T-helper 2 cell (primary cell): ENCODE measurements at places on chromosomes 4 and X.

- no peak for DNase-seq
These were observed 99.1 kb downstream of the NHSL2 start for GRCh38 chrX:72009731-72010130.

GRCh38 chrX:139423186-139423585, 107.4 kb upstream of the F9 start:
- DNase-seq, result no peak

DNA sequence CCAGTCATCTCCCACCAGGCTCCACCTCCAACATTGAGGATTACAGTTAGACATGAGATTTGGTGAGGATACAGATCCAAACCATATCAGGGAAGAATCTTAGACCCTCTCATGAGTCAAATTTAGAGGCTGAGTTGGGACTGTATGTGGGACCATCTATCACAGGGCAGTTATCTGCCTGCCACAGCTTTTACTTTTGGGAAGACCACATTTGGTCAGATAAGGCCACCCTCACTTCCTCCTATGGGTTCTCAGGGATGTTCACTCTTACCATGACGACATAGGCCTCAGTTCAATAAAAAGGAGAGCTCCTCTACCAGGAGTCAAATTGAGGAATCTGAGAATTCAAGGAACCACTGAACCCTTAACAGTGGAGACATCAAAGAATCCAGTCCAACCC, 2.1 kb downstream of the MAGEB2 start:
- no peak for DNase-seq

DNA sequence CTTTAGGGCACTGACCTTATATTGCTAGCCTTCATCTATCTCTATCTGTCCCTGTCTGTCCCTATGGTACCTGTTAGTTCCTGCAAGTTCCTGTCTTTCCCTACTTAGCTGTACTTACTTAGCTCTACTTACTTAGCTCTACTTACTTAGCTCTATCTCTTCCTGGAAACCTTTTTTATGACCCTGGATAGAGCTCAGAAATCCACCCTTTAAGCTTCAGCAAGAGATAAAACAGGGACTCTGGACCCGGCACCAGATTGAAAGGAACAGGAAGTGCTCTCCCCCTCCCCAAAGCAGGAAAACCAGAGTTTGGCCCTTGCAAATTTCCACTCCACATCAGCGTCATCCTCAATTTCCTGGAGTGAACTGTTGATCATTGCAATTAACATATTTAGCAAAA, 12.3 kb upstream of the IL9R start:
- no peak for DNase-seq

DNA sequence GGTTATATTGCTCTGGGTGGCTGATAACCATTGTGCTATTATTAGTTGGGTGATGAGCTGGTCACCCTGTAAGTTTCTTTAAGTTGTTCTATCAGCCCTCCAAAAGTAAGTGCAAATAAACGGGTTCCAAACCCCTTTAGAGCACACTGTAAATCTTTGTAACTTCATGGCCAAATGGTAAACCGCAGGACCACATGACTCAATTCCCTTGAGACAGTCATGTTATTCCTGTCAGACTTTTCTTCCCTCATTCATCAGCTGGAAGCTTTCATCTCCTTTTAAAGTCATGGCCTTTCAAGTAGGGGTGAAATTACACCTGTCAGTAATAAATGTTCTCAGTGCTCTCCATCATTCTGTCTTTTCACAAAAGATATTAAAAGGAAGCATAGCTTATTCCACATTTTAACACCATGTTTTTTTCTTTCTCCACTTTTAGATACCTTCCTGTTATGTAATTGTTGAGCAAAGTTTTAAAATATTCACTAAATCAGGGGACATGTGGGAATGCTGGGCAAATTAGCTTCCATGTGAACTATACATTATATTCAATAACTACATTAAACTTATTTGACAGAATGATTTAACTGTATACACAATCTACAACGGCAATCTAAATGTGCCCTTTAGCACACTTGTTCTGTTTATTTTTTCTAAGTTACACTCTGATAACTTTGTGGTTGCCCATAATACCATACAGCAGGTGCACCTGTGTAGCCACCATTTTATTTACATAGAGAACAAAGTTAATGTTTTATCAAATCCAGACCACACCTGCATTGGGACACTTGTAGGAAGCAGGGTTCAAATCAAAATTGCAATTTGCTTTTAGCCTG, 275.5 kb downstream of the CFAP299 start:
- DNase-seq, result no peak

DNA sequence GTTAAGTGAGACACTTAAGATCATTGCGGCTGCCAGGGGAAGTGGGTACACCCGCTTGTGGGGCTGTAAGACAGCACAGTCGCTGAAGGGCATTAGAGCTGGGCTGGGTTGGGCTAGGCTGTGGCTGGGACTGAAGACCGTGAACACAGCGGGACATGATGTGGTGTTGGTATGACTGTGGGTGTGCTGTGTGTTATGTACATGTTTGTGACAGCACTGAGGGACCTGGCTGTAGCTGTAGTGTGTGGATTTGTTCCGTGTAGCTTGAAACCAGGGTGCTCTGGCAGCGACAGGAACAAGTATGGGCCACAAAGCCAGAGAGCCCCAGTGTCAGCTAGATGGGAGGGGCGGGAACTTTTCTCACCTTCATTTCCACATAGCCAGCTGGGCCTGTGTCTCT, 82.1 kb downstream of the NHSL2 start:
- no peak for DNase-seq

DNA sequence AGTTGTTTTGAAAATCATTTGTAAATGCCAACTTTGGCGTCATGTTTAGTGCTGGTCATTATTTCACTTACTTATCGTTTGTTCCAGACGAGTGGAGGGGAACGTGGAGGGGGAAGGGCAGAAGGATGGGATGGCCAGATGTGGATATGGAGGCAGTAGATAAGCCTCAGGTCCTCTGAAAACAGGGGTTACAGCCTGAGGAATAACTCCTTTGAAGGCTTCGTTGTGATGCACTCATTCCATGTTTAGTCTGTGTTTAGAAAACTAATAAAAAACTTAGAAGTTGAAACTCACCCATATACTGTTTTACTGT, 1.1 kb downstream of the MOB1B start:
- DNase-seq, result no peak

- no peak for DNase-seq
These were observed 563.4 kb downstream of the DACH2 start for GRCh38 chrX:86711531-86712180.

GRCh38 chr4:159540501-159540900, 437.6 kb downstream of the RAPGEF2 start:
- DNase-seq, result no peak

DNA sequence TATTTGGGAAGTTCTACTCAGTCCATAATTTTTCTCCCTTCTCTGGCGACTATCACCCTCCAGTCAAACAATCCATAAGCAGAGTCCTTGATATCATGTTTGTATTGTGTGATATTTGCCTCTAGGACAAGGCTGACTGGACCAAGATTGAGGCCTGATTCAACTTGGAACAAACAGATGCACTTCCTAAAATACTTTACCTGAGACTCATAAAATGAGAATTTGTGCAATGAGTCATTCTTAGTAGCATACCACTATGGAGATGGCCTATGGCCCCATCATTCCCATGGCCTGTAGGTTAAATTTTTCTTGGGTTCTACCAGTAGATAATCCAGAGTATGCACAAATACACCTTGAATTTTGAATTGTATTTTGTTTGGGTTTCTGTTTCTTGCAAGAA, 74.2 kb upstream of the DMD start:
- no peak for DNase-seq

- DNase-seq, result no peak
These were observed 92.6 kb downstream of the KDR start for GRCh38 chr4:55032788-55033187.

DNA sequence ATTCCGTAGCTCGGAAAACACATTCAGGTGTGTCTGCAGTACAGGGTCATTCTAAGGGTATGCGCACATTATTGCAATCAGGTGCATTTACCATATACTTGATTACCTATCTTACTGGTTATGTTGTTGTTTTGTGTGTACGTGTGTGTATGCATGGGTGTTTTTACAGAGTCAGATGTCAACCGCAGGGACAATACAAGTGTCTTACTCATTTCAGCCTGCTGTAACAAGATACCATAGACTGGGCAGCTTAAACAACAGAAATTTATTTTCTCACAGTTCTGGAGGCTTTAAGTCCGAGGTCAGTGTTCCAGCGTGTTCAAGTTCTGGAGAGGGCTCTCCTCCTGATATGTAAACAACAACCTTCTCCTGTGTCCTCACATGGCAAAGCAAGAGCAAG, 316.7 kb downstream of the DMD start:
- no peak for DNase-seq

DNA sequence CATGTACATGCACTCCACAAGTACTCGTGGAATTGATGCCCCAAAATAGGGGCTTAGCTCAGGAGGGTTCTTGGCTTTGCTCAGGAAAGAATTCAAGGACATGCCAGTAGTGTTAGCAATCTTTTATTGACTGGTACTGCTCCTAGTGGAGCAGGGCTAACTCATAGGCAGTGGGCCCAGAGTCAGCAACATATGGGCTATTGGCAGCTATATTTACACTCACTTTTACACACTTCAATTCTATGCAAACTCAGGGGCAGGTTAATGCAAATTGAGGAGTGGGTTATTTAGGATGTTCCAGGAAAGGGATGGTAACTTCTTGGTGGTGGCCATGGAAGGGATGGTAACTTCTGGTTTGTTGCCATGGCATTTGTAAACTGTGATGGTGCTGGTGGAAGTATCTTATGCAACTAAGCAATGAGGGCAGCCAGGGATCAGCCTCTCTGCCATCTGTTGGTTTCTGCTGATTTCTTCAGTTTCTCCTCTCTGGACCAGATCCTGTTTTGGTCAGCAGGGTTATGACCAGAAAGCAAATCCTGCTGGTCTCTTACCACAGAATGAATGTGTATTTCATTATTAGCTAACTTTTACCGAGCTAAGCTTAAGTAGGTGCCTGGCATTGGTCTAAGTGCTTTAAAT, 69.2 kb upstream of the FAT1 start:
- no peak for DNase-seq

DNA sequence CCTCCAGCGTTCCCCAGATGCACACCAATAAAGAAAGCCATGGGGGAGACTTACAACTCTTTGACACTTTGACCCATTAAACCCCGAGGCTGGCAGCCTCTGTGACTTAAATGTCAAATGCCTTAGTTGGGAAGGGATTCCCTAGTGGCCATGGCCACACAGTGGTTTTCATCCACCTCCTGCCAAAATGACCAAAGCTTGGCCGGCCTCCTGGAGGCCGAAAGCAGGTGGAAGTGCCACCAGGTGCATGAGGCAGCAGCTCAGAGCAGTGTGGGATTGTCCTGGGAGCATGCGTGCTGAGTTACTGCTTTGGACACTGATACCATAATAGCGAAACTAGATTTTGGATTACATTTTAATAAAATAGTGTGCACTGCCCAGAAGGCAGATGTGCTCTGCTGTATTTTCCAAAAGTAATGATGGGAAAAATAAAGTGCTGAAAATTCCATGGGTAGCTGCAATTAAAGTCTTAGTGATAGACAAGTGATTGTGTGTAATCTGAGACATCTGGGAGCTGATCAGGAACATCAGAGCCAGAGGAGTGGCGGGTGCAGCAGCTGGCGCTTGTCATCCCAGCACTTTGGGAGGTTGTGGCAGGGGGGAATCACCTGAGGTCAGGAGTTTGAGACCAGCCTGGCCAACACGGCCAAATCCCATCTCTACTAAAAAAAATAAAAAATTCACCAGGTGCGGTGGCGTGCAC, 39.8 kb upstream of the TADA2B start:
- no peak for DNase-seq

- no peak for DNase-seq
These were observed 793 bp downstream of the GRIA3 start for GRCh38 chrX:123184866-123185276.

- no peak for DNase-seq
These were observed 168.5 kb upstream of the STK26 start for GRCh38 chrX:131854581-131854980.

DNA sequence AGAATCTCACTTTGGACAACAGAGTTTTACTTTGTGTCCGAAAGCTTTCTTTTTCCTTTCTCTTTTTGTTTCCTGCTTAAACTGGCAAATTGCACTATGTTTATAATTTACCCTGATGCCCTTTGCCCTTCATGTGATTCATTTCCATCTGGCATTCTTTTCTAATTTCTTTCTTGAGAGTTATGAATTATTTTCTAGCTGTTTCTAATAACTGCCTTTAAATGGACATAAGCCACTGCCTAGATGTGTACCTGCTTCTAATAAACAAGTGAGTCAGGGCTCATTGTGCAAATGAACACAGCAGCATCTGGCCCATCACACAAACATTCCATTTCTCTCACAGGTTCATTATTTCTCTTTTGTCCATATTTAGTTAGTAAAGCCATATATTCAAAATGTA, 242.3 kb upstream of the GPRIN3 start:
- DNase-seq, result no peak

DNA sequence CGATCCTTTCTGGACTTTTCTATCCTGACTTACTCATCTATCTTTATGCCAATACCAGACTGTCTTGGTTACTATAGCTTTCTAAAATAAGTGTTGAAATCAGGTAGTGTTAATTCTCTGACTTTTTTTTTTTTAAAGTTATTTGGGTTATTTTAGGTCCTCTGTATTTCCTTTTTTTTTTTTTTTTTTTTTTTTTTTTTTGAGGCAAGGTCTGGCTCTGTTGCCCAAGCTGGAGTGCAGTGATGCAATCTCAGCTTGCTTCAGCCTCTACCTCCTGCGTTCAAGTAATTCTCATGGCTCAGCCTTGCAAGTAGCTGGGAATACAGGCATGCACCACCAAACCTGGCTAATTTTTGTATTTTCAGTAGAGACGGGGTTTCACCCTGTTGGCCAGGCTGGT, 2.8 kb upstream of the NELFA start:
- no peak for DNase-seq

DNA sequence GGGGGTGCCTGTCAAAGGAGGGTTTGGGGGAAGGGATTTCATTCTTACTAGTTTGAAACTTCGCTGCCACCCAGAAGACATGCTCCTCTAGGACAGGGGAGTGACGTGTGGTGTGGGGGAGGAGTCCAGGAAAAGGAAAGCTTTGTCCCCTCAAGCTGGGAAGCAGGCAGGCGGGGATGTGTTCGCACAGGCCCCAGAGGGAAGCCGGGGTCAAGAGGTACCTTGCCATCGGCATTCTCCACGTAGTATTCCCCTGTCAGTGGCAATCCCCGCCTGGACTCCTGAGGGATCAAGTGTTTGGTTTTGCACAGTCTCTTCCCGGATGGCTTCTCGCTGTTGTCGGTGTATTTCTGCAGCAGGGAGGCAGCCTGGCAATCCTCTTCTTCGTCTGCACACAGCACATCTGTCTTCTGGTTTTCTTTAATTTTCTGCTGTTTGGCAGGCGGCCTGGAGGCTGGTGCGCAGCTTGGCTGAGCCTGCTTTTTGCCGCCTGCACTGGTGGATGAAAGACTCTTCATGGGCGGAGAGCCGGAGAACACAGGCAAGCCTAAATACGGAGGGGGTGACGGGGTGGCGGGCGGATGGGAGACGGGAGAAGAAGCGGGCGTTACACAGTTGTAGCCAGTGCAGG, 35.1 kb downstream of the BCOR start:
- no peak for DNase-seq

DNA sequence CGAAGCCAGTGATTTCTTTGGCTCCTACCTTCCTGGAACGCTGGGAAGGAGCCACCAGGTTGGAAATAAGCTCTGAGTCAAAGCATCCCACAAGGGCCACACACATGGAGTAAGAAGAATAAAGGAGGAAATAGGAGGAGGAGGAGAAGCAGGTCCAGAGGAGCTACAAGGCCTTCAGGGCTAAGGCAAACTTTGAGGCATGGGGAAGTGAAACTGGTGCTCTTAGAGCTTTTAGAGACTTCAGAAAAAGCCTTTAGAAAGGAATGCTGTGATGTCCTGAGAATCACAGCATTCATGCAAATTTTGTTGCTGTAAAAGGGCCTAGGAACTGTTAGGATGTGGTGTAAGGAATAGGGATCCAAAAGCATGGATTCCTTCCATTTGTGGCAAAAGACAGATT, 135.9 kb upstream of the ARHGEF9 start:
- no peak for DNase-seq
